NCI-H146 (cell line): ENCODE measurements at places on chromosomes 4 and X.

GRCh38 chr4:170526471-170526870, 436.7 kb upstream of the AADAT start:
- DNase-seq = no peak

- peak; percentile 0 for DNase-seq
These were observed 24.9 kb upstream of the RNF150 start for GRCh38 chr4:141158219-141158618.

GRCh38 chr4:140697709-140698560, 58.2 kb downstream of the TBC1D9 start:
- peak; percentile 39 for DNase-seq

DNA sequence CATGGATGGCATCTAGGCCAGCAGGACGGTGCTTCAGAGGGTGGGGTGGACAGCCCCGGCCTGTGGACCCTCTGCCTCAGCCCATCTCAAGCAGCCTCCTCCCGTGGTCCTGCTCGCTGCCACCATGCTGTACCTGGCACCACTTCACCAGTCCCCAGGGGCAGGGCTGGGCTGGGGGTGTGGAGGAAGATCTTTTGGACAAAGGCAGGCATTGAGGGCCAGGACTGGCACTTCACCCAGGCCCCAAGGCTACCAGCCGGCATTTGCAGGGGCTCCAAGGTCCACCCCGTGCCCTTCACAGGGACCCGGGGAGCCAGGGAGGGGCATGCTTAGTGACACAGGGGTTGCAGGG, 713 bp downstream of the PLXNB3 start:
- no peak for DNase-seq

DNA sequence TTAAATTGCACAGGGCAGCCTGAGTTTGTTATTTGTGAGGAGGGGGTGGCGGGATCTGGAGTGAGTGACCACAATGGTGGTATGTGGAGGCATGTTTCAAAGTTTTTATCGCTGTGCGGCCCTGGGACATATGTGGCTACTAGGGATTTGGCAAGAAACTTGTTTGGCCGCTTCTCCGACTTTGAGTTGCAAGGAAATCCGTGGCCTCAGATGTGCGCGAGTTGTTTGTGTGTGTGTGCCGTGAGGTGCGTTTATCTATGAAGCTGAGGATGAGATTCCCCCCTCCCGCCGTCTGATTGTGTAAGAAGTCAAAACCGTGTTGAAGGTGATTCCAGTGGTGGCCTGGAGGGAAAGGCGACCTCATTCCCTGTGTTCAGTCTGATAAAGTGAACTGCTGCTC, 1.4 kb downstream of the JADE3 start:
- DNase-seq = peak; percentile 11

GRCh38 chr4:93147524-93148212, 680.9 kb upstream of the ATOH1 start:
- DNase-seq = peak; percentile 62

DNA sequence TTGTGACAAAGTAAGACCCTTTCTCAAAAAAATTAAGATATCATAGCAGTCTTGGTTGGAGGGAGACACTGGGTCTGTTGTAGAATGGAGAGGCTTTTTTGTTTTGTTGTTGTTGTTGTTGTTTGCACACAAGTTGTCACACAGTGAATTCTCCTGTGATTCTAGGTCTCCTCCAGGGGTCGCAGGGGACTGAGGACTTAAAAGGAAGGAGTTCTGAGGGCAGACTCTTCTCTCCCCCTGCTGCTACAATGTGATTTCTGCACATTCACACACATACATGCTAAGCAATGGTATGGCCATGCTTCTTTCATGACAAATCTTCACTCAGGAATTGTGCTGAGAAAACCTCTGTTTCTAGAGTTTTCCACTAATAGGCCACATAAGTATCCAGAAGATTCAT, 71.1 kb downstream of the ZNF732 start:
- DNase-seq = no peak

DNA sequence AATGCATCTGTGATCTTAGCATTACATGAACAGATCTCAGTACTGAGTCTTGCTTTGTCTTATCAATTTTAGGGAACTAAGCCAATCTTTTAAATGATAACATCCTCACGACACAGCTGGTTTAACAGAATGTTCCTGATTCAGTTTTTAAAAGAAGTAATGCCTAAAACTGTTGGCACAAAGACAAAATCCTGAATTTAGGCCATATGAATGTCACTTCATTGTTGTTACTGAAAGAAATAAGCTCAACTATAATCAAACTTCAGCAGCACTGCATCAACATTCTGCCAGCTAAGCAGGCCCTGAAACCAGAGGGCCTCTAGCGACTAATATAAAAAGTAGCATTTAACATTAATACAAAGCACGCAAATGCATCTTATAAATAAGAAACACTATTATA, 130.6 kb downstream of the FRYL start:
- DNase-seq = no peak

DNA sequence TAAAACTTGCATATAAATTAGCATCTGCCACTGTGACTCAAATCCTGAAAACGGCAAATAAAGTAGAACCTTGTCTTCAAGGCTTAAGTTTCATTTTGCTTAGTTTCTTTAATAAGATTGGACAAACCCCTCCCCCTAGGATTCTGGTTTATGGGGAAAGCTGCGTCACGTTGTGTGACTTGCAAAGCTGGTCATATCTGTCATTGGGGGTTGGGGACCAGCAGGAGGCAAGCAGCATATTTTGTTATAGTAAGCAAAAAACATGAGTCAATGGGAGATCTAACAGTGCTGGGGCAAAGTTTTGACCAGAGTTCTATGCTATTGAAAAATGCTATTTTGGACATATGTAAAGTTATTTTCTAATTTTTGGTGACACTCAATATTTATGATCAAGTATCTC, 407.3 kb downstream of the PCDH18 start:
- no peak for DNase-seq

DNA sequence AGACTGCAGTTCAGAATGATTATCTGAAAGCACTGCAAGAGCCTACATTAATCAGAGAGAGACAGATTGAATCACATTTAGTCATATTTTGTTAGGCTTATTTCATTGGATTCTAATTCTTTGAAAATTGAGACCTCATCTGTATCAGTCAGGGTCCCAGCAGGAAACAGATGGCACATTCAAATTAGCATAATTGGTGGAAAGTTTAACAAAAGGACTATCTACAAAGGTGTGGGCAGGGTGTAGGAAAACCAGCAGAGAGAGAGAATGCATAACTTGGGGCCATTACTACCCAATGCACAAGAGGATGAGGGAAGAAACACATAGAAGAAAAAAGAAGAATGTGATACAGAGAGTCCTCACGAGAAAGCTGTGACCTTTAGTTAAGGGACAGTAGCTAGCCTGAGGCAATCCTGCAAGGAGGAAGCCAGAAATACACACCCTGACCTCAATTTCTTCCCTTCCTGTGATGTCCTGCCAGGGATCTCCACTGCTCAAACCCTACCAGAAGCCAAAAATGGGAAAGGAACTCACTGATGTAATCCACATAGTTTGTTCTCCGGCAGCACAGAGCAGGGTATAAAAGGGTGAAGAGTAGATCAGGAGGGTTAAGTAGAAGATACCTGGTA, 17.7 kb upstream of the XKRX start:
- DNase-seq = peak; percentile 64

DNA sequence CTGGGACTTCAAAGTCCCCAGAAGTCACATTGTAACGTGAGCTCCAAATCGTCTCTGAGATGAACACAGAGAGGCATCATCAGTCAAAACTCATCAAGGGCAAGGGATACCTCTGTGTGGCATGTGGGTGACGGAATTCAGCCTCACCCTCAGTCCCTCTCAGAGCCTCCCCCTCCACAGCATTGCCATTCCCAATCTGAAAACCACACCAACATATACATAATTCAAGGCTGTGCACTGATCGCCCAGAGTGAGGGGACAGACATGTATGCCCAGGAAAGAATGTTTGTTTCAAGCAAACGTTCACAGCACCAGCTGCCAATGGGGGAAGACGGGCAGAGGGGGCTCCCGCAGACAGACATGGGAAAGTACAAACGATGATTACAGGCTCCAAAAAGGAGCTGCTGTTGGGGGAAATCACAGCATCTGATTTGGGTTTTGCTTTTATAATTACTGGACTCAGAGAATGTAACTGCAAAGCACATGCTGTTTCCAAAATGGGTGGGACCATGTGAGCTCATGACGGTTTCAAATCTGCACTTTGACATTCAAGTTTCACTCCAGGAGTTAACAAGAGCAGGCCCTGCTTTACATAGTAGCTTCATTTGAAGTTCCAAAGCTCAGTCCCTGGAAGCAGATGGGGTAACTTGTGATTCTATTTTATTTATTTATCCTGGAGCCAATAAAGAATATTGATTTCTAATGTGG, 88.3 kb downstream of the CLCN4 start:
- no peak for DNase-seq
